ENCODE measurements at places on chromosomes 4 and X. TPM values are rescaled to one million over a fixed set of nuclear protein-coding genes. Genes with fewer than 3 reads are reported as not detected.

DNA sequence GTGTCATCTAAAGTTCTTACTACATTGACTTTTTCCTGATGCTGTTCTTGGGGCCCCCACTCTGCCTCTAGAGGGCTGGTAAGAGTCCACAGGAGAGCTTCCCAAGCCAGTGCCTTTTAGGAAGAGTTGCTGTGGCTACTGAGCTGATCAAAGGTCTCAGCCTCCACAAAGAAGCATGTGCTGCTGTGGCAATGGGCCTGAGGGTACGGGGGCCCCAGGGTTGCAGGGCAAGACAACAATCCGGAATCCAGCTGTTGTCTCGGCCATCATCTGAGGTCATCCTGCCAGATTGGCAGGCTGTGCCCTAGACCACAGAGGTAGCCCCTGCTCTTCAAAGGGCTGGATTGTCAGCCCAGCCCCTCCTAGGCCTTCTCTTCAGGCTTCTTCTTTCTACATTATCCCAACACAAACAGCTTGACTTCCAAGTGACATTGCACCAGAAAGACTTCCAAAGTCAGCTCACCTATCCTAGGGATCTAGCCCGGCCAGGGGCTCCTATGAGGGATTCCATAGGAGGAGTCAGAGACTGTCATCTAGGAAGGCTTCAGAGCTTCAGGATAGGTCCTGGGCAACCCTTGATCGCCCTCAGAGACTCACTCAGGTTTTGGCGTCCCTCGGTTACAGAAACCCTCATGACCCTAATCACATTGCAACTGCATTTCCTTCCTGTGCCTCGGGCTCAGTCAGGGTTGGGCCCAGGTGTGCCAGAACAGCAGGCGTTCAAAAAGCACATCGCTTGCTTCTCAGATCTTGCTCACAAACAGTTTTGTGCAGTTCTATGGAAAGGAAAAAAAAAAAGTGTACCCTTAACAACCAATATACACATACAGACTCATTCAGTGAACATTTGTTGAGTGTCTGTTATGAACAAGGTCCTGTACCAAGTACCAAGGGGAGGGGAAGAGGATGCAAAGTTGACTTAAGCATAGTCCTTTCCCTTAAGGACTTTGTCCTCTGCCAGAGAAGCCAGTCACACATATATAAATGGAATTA lies 27.8 kb downstream of the SLC25A5 start:
- no peak overlapping the region for H3K27ac ChIP-seq
- DNase-seq: no peak

BEND4 gene
- total RNA-seq: 0.23 TPM

GRCh38 chrX:52015794-52016193 lies 53.2 kb downstream of the MAGED4B start:
- DNase-seq: no peak
- no peaks in the 10 kb centered on the region for H3K27me3 ChIP-seq
- no peaks in the 10 kb centered on the region for H3K36me3 ChIP-seq

DNA sequence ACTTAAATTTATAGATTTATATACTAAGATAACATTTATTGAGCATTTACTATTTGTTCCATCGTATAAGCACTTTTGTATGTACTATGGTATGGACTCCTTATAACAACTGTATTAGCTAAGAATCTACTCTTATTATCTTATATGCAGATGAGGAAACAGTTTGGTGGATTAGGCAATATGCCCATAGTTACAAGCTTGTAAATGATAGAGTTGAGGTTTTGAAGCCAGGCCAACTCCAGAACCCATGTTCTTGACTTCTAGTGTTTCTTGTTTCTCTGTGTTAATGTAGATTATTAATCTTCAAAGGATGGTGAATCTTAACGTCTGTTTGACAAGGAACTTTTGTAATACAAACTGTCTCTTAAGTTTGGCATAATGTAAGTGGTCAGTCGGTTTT lies 71.3 kb downstream of the STIM2 start:
- H3K36me3 ChIP-seq: no peaks in the 10 kb centered on the region
- H3K27ac ChIP-seq: no peak overlapping the region
- H3K27me3 ChIP-seq: no peaks in the 10 kb centered on the region
- no peak for DNase-seq
- H3K4me1 ChIP-seq: peaks cover 28% of the 10 kb centered on the region

- H3K27ac ChIP-seq: no peak overlapping the region
- H3K4me1 ChIP-seq: no peaks in the 10 kb centered on the region
- no peaks in the 10 kb centered on the region for H3K27me3 ChIP-seq
- no peaks in the 10 kb centered on the region for H3K36me3 ChIP-seq
- no peak overlapping the region for H3K4me3 ChIP-seq
Observed at GRCh38 chr4:97530676-97531075, 612.6 kb downstream of the STPG2 start.

DNA sequence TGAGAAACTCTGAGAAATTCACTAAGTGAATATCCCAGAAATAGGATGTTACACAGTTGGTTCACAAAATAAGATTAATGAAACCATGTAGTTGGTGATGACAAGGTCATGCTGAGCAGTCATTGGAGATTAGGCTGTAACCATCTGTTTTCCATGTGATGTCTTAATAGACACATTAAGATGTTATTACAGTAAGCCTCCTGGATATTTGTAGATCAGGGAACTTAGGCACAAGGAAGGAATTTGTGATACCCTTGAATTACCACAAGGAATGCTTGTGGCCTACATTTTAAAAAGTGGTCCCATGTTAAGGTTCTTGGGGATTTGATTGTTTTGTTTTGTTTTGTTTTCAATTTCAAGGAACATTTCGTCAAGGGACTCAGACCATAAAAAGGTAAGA lies 185.6 kb upstream of the BANK1 start:
- no peak overlapping the region for H3K4me3 ChIP-seq
- no peaks in the 10 kb centered on the region for H3K27me3 ChIP-seq
- H3K27ac ChIP-seq: no peak overlapping the region
- H3K36me3 ChIP-seq: no peaks in the 10 kb centered on the region
- DNase-seq: no peak
- H3K4me1 ChIP-seq: no peaks in the 10 kb centered on the region
